ENCODE measurements at places on chromosomes 16 and 17. TPM values are rescaled to one million over a fixed set of nuclear protein-coding genes. Genes with fewer than 3 reads are reported as not detected.

The FOXL1 gene
- 3.9 TPM for total RNA-seq

The CPNE7 gene
- total RNA-seq, result 8.8 TPM

The KRT24 gene
- total RNA-seq, result not detected

The MEOX1 gene
- total RNA-seq, result not detected

The KRT15 gene
- 18.7 TPM for total RNA-seq

The C17orf107 gene
- 0.53 TPM for total RNA-seq

The SDK2 gene
- total RNA-seq, result 0.03 TPM

The CES4A gene
- not detected for total RNA-seq

The CYB5B gene
- 30.9 TPM for total RNA-seq

The AMDHD2 gene
- total RNA-seq, result 47.6 TPM

The CSH1 gene
- total RNA-seq, result not detected

The PLCG2 gene
- 0.41 TPM for total RNA-seq

The CEP295NL gene
- 0.49 TPM for total RNA-seq

The PARD6A gene
- 4.2 TPM for total RNA-seq

The DNAH9 gene
- total RNA-seq, result 14.9 TPM

The HNF1B gene
- not detected for total RNA-seq

The TCAP gene
- 1.1 TPM for total RNA-seq

The DHODH gene
- total RNA-seq, result 22.1 TPM

The POLR2C gene
- 167 TPM for total RNA-seq

The SLC2A4 gene
- total RNA-seq, result not detected

The DNAH17 gene
- total RNA-seq, result 0.30 TPM

The EPOP gene
- total RNA-seq, result 8.9 TPM

The PRKCB gene
- total RNA-seq, result not detected

The JUP gene
- 6.1 TPM for total RNA-seq

The OR1A1 gene
- not detected for total RNA-seq

The NFATC2IP gene
- total RNA-seq, result 55.7 TPM

The GPR179 gene
- 0.08 TPM for total RNA-seq

The KIF18B gene
- 13.6 TPM for total RNA-seq

The EVPL gene
- 0.03 TPM for total RNA-seq
